Stimulated activated naive B cell treated with anti-CD40 and anti-IgM and Interleukin-4, amounts not matched to agents 10 μg/mL and 1 μg/mL and 100 μg/mL, for 72 hours (primary cell): ENCODE measurements at places on chromosomes 16 and 17.

- no peak for DNase-seq
Measured at GRCh38 chr17:5745111-5745813, 161.0 kb upstream of the NLRP1 start.

- DNase-seq, result no peak
Measured at GRCh38 chr17:55442953-55443683, 21.5 kb upstream of the MMD start.

DNA sequence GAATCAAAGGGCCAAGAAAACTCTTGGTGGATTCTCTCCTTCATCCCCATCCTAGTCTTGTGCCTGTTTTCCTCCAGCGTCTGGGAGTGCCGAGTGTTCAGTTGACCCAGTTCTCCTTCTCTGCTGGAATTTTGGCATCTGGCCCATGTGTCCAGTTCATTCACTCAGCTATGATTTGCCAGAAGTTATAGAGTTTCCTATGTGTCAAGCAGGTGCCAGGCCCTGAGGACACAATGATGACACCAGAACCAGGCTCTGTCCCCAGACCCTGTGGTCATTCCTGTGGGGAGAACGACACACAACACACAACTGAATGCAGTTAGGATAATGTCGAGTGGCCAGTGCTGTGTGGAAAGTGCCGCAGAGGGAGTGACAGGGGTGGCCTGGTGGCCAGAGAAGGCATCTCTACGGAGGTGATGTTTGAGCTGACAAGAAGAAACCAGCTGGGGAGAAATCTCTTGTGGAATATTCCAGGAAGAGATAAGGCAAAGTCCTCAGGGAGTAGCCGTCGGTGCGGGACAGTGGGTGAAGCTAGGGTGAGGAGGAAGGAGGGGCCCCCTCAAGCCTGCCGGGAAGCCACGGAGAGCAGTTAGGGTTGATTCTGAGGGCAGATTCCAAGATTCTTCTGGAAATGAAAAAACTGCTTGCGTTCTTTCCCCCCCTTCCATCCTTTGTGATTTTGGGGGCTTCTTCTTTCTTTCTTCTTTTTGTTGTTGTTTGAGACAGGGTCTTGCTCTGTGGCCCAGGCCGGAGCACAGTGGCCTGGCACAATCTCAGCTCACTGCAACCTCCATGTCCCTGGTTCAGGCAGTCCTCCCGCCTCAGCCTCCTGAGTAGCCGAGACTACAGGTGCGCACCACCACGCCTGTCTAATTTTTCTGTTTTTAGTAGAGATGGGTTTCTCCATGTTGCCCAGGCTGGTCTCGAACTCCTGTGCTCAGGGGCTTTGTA lies 35.8 kb upstream of the IL34 start:
- DNase-seq, result no peak

DNA sequence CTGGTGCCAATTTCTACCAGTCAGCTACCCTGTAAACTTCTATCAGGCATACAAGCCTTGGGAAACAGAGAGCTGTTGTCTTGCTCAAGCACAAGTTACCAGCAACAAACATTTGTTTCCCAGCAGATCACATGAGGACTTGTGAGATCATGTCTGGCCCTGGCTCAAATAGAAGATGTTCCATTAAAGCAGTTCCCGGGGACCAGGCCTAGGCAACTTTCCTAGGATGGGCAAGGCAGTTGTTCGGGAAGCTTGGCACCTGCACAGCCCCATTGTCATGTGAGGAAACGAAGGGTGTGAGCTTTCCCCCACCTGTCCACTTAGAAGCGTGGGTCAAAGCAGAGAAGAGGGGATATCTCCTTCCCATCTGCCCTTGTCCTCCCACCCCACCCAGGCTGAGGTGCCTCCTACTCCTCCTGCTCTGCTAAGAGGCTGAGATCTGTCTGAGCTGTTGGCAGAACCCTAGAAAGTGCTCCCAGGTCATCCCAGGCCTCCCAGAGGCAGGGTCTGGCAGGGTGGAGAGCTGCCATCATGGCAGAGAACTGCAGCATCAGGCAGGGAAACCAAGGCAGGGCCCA lies 11.2 kb upstream of the SLC47A2 start:
- no peak for DNase-seq

DNA sequence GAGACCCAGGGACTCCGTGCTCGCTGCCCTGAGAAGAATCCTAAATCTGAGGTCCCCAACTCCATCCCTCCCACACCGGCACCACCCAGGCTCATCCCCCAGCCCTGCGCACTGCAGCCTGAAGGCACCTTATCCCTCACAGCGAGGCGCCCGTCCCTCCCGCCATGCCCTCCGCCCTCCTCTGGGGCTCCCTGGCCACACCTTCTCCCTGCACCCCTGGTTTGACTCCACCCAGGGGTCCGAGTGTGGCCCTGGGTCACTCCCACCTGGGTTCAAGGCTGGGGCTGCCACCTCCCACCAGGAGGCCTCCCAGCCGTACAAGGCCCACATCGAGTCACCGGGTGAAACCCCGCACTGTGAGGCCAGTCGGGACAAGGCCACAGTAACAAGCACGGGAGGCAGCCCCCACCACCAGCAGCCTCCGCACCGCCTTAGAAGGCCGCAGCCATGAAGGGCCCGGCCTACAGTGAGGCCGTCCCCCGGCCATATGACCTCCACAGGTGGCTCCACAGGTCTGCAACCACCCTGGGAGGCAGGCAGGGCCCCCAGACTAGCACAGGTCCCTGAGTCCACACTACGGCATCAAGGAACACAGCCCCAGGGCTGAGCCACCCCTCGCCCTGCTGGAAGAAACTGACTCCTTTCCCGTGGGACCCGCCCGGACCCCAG lies 8.3 kb downstream of the HAGH start:
- DNase-seq, result no peak

GRCh38 chr16:12158428-12158827 lies 181.9 kb downstream of the SNX29 start:
- DNase-seq, result no peak

- peak; percentile 72 for DNase-seq
Measured at GRCh38 chr17:57551321-57552079, 193.6 kb downstream of the CCDC182 start.

GRCh38 chr16:84087466-84088151 lies 29.1 kb downstream of the MBTPS1 start:
- DNase-seq, result no peak

GRCh38 chr17:37176723-37177122 lies 199.1 kb upstream of the C17orf78 start:
- no peak for DNase-seq

GRCh38 chr16:78762222-78762621 lies 662.8 kb downstream of the WWOX start:
- DNase-seq, result peak; percentile 55

- DNase-seq, result no peak
Measured at GRCh38 chr16:75342308-75342811, 90.9 kb upstream of the BCAR1 start.

GRCh38 chr17:8117980-8118768 lies at the start of gene ALOXE3:
Gene ALOXE3, minus strand, starts transcription at chr17:8118514. Its CDS starts 524 bp downstream, at chr17:8117990.
- no peak for DNase-seq

- DNase-seq, result no peak
Measured at GRCh38 chr16:11145173-11145818, 110.7 kb downstream of the SOCS1 start.
